ENCODE measurements at places on chromosomes 6 and 20.

GRCh38 chr6:21967056-21967974 lies 329.5 kb downstream of the PRL start:
- no peak for DNase-seq

GRCh38 chr20:31824554-31825313 lies 5.6 kb downstream of the MYLK2 start:
- DNase-seq, result no peak

DNA sequence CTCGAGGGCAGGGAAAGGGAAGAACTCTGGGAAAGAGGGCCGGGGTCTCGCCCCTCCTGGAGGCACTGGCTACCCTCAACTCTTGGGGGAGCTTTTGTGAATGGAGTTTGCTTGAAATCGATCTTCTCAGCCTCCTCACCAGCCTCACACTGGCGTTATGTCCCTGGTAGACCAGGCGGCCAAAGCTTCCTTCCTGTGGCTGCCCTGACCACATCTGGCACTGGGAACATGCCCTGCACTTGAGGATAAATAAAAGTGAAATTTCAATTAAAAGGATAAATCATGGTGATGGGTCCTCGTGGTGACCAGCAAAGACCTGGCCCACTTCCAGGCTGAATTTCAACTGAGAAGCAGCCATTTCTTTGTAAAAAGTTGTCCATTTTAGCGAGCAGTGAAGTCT lies 234.7 kb downstream of the TAF4 start:
- DNase-seq, result no peak

DNA sequence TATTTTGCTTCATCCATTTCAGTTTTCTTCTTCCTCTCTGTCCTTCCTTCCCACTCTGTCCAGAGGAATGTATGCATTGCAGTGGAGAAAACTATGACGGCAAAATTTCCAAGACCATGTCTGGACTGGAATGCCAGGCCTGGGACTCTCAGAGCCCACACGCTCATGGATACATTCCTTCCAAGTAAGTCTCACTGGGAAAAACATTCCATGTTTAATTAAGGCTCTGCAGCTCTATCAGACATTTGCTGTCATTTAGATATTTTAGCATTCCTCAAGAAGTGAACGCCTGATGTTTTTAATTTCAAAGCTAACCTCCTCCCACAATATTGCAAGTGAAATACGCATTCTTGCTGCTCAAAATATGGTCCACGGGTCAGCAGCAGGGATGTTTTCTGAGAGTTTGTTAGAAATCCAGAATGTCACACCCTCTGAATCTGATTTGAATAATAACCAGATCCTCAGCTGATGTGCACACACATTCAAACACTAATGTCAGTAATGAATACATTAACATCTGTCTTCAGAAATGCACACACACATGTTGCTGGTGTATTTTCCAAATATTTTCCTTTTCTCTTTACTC lies 12.8 kb downstream of the PLG start:
- no peak for DNase-seq

DNA sequence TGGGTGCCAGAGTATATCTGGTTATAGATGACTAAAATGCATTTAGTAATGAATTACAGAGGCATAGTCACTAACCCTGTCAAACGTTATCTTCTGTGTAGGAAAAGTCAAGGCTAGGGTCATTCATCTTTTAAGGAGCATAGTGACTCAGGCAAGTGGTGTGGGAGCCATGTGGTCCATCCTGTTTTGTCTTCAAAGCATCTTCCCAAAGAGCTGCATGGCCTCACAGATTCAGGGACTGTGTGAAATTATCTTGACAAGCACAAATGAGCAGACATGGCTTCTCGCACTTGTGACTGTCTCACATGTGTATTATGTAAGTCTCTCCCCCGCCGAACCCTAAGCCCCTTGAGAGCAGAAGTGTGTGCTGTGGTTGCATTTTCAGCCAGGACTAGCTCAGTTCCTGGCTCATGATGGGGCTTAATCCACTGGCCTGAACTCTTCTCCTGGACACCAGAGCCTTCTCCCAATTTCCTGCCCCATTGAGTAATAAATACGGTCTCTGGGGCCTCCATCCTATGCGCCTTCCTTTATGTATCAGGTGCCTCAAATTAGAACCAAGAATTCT lies 769.1 kb downstream of the QKI start:
- DNase-seq, result no peak

DNA sequence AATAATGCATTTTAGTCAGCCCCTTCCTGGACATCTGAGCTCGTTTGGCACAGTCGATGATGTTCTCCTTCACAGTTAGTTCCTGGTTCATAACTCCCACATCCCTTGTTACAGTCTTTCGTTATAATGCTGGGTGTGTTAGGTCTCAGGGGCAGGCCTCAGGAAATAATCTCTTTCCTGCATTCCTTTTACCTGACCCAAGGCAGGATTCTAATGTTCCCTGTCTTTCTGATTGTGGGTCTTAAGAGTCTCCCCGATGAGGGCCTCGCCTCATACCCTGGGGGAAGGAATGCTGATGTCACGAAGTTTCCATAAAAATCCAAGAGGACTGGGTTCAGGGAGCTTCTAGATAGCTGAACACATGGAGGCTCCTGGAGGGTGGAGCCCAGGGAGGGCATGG lies 104.0 kb upstream of the CARMIL1 start:
- DNase-seq, result no peak

DNA sequence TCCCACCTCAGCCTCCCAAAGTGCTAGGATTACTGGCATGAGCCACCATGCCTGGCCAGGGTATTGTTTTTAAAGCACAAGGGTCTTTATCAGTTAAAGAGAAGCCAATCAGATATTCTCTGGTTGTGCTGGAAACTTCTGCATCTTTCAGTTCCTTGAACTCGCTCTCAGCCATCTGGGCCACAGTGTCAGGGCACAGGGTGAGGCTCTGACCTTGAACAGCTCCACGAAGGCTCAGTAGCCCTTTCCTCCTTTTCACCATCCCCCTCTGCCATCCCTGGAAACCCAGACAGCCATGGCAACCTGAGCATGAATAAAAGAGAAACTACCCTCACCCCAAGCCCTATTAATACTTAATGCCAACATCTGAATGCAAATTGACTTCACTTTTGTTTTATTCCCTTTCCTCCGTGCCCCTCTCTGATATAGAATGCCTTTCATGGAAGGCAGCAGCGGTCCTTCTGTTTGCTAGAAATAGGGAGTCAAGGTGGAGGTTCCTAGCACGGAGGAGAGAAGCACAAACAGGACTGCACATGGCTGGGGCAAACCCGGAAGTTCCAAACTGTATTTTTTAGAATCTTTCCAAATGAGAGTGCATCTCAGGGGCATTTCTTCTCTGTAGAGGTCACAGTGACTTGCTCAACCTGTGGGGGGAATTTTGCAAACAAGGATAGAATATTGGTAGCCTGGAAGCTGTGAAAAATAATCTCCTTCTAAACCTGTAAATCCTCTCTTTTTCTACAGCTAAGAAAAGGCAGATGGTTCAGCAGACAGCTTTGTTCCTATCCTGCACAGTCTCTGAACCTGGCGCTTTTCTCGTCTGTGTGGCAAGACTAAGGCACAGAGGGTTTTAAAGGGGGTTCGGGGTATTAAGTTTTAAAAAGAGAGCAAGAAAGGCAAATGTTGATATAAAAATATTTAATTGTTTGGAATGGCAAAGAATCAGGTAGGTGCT lies 176.4 kb upstream of the RREB1 start:
- DNase-seq, result no peak
